Transverse colon (tissue), 4 donors: ENCODE measurements at places on chromosomes 2 and 18.

DNA sequence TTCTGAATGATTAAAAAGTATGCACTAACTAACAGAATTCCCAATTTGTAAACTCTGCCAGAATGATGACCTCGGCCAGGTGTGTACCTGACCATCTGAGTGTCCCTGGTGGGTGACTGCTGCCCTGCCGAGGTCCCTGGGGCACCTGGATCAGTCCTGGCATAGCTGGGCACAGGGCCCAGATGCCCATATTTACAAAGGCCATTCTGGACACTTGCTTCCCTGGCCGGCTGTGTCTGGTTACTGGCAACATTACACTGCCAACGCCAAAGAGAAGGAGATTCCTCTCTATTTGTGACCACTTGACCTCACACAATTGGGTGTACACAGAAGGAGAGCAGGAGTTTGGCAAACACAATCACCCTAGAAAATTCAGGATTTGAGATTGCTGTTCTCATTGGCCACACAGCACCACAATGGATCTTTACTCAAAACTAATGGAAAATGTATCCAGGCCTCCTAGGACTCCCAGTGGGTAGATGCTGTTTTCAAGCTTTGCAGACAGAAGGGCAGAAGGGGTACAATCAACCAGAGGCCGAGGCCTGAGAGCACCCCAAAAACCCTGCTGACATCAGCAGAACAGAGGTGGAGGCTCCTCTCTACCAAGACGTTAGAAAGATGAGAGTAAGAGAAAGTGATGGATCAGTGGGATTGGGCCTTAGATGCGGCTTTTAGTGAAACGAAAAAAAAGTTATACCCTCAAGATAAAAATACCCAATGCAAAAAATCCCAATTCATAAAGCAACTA, 58.3 kb upstream of the PXDN start:
- no peak for DNase-seq

DNA sequence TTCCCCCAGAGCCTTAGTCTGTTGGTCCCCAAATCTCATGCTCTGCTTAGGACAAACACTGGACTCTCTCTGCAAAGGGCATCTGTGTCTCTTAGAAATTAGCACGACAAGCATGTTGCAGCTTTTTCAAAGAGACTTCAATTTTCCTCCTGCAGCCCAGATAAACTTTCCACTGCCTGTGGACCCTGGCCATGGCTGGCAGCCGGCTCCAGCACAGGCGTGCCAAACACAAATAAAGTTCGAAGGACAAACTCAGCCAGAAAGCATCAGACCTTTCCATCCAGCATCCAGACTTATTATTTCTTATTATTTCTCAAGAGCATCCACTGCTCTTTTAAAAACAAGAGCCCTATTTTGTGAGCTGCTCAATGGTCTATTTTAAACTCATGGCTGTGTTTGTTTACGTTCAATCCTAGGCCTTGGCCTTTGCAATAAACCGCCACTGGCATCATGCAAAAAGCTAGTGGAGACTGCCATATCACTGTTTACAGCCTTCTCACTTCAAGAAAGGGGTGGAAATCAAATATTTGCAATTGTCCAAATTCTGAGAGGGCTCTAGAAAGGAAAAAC, 300.8 kb downstream of the BCL11A start:
- no peak for DNase-seq

DNA sequence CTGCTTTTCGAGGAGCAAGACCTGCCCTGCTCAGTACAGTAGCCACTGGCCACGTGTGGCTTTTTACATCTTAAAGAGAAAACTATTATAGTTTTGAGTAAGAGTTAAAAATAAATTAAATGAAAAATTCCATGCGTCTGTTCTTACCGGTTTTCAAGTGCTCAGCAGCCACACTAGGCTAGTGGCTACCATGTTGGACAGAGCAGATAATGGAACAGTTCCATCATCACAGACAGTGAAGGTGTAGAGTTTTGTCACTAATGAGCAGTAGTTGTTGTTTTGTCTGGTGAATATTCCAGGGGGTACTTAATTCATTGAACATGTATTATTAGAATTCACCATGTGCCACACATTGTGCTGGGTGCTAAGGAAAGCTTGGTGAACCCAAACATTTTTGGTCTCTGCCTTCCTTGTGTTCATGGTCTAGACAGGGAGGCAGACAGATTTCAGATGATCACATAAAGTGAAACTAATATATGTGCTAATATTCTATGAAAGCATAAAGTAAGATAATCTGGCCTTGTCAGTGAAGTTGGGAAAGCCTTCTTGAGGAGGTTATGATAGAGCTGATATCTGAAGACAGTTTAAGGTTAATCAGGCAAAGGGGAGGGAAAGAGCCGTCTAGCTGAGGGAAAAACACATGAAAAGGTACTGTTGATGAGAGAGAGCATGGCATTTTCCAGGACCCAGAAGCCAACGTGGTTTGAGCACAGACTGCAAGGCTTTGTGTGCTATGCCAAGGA, 1.4 kb downstream of the ALMS1 start:
- DNase-seq: no peak

DNA sequence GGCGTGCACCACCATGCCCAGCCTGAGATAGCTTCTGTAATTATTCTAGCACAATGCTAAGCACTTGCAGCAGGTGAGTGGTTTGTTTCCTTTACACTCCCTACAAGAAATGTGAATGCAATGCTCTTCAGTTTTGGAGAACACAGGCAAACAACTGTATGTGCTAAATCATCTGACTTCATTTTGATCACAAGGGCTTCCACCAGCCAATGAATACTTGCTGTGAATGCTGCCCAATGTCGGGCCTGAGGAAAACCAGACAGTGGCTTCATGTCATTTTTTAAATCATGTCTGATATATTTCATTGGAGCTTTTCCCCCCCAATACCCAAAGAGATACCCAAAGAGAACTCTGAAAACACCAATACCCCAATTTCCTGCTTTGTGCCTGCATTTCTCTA, 155.6 kb upstream of the XPO1 start:
- DNase-seq: no peak

GRCh38 chr2:16817305-16818202, 151.9 kb upstream of the CYRIA start:
- DNase-seq: no peak

DNA sequence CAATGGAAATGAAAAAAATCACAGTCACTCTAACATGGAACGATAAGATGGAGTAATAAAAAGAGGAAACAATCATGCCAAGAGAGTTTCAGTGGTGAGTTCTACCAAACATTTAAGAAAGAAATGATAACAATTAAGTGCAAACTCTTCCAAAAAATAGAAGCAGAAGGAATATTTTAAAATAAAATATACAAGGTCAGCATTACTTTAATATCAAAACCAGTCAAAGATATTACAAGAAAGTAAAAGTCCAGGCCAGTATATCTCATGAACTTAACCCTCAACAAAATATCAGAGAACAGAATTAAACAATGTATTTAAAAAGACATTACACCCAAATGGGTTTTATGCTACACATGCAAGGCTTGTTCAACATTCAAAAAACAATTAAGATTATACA, 829.4 kb downstream of the TRIB2 start:
- DNase-seq: no peak

DNA sequence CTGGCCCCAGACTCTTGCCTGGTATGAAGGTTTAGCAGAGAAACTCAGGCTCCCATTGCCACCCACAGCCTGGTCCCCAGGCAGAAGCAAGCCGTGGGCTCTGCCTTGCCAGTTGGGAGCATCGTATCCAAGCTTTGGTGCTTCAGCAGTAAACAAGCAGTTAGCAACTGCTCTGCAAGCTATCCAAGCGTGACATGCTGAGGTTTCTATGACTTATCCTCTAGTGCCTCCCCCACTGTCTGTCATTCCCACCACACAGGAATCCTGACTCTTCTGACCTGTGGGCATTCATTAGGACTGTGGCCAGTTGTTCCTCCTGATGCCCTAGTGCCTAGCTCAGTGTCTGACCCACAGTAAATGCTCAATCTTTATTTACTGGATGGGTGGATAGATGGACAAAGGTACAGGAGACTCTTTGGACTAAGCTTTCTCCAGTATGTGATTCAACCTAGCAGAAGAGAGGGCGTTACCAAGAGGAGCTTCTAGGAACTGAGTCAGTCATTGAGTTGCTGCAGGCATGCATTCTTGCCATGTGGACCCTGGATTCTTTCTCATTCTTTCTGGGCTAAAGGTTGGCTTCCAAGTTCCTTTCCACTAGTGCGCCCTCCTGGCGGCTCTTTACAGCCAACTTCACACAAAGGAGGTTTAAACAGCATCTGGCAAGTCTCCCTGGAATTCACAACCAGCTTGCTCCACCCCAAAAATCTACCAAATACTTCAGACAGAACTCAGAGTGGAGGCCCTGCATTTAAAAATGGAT, 40.6 kb upstream of the MRPL19 start:
- no peak for DNase-seq
